Regular cardiac myocyte (primary cell): ENCODE measurements at places on chromosomes 2 and 18. TPM values are rescaled to one million over a fixed set of nuclear protein-coding genes. Genes with fewer than 3 reads are reported as not detected.

The TMEM87B gene
- 45.2 and 53.0 TPM in 2 replicates for total RNA-seq

The REG3G gene
- total RNA-seq = not detected in 2 replicates

The ABCG8 gene
- not detected in 2 replicates for total RNA-seq

The IL36B gene
- not detected in 2 replicates for total RNA-seq

The PRSS56 gene
- total RNA-seq = not detected in 2 replicates
